Cardiac fibroblast (primary cell): ENCODE measurements at places on chromosomes 7 and 10.
A peak's percentile ranks its signal among the peaks of the same experiment; 100 is the strongest.

GRCh38 chr7:116713918-116714317, 41.9 kb downstream of the MET start:
- DNase-seq: no peak

- no peak for DNase-seq
Observed at GRCh38 chr7:67571026-67571545, 574.5 kb downstream of the TYW1 start.

GRCh38 chr7:25148772-25149575, 23.9 kb upstream of the CYCS start:
- DNase-seq: no peak

DNA sequence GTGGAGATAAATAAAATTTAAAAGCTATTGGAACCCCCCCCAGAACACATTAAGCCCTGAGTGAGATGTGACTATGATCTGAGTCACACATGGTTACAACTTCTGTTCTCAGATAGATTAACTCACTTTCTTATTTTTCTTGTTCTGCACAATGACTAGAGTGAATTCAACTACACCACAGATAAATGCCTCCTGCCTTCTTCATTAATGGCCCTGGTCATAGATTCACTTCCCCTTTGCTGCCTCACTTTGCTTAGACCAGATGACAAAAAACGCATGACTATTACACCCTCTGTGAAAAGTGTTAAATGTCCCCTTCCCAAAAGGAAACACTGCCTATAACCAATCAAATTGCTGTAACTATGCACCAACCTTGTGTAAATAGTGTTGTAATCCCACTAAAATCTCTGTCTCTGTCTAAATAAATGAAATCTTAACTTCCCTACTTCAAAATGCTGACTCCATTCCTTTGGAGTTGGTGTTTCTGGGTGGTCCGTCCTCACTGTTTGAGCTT, 49.4 kb downstream of the AKR1D1 start:
- DNase-seq: peak; percentile 58

DNA sequence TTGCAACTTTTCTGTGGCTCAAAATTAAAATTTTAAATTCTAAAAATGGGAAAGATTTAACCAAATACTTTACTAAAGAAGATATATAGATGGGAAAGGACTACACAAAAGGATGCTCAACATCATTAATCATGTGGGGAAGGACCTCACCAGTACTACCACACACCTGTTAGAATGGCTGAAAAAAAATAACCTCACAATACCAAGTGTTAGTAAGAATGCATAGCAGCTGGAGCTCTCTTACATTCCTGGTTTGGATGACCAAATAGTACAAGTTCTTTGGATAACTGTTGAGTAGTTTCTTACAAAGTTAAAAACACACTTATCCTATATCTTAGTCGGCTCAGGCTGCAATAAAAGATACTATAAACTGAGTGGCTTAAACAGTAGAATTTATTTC, 33.9 kb downstream of the LIPJ start:
- DNase-seq: no peak

- peak; percentile 36 for DNase-seq
Observed at GRCh38 chr10:89337484-89337883, 9.7 kb downstream of the IFIT3 start.

- no peak for DNase-seq
Observed at GRCh38 chr10:69810097-69810496, 8.4 kb downstream of the COL13A1 start.

DNA sequence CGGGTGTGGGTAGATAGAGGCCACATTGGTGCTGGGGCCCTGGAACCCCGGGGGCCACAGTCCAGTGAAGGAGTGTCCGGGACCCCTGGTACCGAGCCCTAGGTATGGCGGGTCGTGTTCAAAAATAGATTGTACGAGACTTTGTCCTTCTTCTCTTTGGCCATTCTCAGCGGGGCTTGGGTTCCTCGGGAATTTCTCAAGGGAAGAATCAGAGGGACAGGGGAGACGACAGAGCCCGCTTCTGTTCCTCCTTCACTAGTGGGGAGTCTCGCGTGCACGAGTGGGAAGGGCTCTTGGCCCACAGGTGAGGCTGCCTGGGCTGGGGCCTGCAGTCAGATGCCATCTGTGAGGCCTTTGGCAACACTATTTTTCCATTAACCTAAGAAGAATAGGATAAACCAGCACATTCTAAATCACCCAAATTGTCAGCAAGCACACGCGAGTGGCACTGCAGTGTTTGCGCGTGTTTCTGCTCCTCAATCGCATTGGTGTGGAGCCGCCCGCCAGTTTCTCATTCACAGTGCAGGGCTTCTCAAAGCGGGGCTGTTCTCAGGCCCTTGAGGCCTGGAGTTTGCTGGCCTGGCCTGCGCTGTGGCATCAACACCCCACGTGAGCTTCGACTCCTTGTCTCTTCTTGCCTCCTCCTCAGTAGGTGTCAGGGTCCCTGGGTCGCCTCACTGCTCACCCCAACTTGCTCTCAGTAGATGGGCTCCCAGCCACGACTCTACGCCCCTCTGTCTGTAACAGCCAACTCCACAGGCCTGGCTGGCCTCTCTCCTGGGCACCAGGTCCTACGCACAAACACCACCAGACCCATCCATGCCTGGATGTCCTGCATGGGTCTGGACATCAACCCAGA, 187.6 kb upstream of the SHH start:
- no peak for DNase-seq

GRCh38 chr10:62618054-62618453, 186.5 kb upstream of the ADO start:
- no peak for DNase-seq

DNA sequence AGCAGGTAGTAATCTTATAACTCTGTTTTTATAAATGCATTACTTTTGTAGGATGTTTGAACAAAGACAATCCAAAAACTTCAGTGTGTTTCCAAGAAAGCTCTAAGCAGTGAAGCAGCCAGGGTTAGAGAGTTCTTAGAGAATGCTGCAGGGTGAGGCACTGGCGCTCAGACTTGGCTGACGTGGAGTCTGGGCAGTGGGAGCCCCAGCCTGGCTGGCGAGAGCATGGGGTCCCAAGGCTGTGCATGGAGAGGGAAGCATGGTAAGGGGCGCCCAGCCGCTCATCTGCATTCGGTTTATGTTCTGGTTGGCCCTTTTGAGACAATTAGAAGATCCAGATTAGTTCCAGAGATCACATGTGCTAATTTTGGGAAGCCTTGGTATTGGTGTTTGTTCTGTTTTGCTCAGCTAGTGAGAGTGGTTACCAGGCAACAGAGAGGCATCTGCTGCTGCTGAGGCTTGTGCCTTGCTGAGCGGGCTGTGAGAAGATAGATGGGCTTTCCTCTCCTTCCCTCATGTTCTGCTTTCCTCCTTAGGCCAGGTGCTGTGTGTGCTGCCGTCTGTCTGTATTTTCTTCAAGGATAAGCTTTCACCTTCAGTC, 10.3 kb downstream of the SUN1 start:
- DNase-seq: no peak

GRCh38 chr7:34155220-34155908, 250.0 kb downstream of the BMPER start:
- DNase-seq: peak; percentile 96

GRCh38 chr10:113665806-113666354, 2.0 kb upstream of the NRAP start:
- DNase-seq: peak; percentile 76

DNA sequence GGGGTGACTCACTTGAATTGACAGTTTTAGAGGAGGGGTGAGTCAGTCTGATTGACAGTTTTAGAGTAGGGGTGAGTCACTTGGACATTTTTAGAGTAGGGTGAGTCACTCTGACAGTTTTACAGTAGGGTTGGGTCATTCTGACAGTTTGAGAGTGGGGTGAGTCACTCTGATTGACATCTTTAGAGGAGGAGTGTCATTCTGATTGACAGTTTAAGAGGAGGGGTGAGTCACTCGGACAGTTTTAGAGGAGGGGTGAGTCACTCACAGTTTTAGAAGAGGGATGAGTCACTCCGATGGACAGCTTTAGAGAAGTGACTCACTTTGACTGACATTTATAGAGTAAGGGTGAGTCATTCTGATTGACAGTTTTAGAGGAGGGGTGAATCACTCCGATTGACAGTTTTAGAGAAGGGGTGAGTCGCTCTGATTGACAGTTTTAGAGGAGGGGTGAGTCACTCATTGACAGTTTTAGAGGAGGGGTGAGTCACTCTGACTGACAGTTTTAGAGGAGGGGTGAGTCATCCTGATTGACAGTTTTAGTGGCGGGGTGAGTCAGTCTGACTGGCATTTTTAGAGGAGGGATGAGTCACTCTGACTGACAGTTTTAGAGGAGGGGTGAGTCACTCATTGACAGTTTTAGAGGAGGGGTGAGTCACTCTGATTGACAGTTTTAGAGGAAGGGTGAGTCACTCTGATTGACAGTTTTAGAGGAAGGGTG, 595.9 kb downstream of the DNAJB6 start:
- peak; percentile 5 for DNase-seq

DNA sequence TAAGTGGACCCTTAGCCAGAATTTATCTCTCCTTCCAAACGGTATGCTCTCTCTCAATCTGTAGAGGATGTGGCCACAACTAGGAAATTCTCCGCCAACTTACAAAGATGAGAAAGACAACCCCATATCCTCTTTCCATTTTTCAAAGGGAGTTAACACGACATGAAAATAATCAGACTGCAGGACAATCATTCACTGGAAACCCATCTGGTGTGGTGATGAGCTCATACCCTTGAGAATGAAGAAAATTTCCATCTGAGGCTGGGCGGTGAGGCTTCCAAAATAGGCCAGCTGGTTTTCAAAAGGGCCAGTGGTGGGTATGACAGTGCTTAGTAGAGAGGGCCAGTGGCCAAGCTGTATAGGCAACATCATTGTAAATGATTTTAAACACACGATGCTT, 369.6 kb downstream of the FRMD4A start:
- peak; percentile 75 for DNase-seq

DNA sequence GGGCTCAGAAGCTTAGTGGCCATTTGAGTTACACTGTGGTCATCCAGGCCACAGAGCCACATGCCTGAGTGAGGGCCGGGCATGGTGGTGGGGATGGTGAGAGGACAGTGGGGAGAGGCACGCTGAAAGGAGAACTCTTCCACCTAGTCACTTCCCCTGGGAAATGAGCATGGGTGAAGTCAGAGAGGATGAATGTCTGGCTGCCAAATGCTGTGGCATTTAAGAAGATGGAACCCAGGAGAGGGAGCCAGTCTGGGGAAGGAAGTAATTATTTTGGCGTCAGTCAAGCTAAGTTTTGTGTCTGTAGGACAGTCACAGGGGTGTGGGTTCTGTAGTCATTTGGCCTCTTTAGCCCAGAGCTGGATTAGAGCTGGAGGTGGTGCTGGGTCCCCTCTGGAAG, 86.0 kb upstream of the PODXL start:
- peak; percentile 63 for DNase-seq

DNA sequence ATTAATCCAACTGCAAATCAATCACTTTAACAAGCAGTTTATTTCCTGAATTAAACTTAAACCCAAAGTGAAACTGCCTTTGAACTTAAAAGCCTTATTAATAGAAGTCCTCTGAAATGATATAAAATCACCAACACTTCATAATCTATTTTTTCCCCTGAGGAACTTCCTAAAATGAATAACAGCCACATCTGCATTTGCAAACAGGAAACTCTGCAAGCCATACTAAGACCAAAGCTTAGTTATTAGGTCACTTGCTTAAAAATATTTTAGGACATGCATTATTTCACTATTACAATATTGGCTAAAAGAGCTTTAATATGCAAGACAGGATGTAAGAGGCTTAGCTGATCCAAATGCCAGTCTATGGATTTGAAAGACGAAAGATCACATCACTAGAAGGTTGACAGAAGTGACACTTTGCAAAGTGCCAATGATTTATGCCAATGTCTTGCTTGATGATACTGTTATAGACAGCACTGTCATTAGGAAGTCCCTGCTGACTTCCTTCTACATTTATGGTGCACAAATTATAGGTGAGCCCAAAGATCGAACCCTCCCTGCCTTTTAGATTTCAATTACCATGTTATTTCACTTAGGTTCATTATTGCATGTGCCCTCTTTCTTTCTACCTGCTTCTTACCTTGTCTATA, 99.9 kb upstream of the SKAP2 start:
- no peak for DNase-seq

DNA sequence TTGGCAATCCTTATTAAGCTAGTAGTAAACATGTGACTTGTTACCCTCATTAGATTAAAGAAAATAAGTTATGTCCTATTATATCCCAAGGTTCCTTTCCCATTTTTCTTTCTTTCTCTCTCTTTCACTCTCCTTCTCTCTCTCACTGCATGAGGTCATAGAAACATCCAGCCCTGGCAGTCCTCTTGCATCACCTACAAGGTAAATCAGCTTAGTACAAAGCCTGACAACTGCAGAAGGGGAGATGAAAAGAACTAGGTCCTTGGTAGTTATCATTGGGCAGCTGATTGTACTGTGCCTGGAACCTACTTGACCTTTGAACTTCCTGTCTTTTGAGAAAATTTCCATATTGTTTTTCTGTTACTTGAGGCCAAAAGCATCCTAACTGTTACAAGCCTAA, 307.9 kb upstream of the SP8 start:
- no peak for DNase-seq

DNA sequence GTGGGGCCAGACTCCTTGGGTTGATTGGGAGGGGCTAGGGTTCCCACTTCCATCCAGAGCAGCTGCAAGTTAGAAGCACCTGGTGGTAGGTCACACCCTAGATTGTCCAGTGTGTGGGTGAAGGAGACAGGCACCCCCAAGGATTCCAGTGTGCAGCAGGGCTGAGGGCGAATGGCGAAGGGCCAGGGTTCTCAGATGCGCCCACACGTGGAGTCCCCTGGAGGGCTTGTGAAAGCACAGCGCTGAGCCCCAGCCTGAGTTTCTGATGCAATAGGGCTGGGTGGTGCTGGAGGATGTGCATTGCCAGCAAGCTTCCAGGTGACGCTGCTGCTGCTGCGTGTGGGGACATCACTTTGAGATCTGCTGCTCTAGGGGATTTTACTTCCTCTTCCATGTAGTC, 25.4 kb downstream of the TBATA start:
- no peak for DNase-seq

- DNase-seq: peak; percentile 90
Observed at GRCh38 chr7:105198223-105198622, 184.2 kb downstream of the KMT2E start.

- DNase-seq: no peak
Observed at GRCh38 chr10:124255556-124255955, 162.2 kb upstream of the CHST15 start.

- no peak for DNase-seq
Observed at GRCh38 chr7:47454974-47455871, 126.7 kb downstream of the TNS3 start.

DNA sequence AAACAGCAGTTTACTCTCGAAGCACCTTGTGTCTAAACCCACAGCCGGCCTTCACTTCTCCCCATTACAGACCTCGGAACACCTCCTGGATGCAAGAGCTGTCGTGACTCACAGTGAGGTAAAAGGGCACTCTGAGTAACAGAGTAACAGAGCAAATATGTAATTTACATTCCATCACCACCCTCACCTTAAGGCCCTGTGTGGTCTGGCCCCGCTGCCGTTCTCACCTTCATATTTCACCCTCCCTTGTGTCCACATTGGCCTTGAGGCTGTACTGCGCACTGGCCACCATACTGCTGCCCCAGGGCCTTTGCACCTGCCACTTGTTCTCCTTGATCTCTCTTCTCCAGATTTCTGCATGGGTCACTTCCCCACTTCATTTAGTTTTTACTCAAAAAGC, 12.6 kb downstream of the FFAR4 start:
- DNase-seq: no peak
